ENCODE measurements at places on chromosomes 3 and 15.
A peak's percentile ranks its signal among the peaks of the same experiment; 100 is the strongest.

- no peak for DNase-seq
Observed at GRCh38 chr3:195319060-195319459, 48.1 kb upstream of the XXYLT1 start.

DNA sequence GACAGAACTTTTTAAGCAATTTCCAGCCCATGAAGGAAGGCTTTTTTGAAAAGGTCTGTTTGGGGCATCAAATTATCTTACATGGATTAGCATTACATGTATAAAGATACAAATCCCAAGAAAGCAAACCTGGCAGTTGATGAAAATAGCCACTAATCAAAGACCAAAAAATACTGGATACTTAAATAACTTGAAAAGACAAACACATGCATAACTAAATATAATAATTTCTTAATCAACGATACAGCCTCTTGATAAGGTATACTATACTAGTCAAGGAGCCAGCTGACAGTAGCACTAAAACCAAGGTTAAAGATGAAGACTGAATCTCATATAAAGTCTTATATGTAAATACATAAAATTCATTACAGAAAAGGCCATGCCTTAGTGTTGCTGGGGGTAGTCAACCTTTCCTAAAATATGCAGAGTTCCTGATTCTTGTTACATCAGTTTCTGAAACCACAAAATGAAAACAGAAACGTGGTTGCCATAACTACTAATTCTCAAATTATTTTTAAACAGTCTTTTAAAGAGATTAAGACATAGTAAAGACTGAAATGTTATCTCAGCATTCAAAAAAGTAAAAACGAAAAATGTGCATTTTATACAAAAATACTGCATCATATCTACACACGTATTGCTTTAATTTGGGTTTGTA is 2.0 kb downstream of the ANKRD28 start:
- DNase-seq: no peak

GRCh38 chr3:48042071-48042760 is 26.0 kb upstream of the MAP4 start:
- DNase-seq: no peak

DNA sequence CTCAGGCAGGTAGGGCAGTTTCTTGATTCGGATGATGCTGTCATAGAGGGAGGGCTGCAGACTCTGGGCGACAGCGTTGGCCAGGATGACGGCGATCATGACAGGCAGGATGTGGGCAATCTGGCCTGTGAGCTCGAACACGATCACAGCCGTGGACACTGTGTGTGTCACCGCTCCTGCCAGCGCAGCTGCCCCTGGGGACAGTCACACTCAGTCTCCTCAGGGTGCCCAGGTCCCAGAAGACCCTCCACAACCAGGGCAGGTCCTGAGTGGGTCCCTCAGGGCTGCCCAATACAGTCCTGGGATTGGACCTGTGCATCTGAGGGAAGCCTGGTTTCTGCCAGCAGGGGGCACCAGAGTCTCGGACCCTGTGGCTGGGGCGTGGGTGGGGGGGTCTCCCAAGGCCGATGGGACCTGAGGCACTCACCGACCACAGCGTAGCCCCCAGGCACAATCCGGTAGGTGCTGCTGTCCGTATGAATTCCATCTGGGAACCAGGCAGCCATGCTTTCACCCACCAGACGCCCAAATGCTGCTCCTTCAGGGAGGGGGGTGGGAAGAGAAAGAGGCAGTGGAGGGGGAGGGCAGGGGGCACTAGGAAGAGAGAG is 7.2 kb downstream of the CLCN2 start:
- DNase-seq: peak; percentile 68

GRCh38 chr15:77036537-77037387 is 34.1 kb downstream of the TSPAN3 start:
- DNase-seq: no peak

DNA sequence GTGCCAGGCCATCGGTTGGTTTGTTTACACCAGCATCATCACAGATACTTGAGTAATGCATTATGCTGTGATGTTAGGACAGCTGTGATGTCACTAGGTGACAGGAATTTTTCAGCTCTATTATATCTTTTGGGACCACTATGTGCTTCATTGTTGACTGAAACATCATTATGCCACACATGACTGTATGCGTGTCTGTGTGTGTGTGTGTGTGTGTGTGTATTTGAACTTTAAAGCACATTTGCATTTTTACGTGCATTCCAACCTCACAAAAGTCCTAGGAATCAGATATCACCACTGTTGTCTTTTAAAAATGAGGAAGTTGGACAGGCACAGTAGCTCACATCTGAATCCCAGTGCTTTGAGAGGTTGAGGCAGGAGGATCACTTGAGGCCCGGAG is 223.0 kb downstream of the TBL1XR1 start:
- DNase-seq: no peak

DNA sequence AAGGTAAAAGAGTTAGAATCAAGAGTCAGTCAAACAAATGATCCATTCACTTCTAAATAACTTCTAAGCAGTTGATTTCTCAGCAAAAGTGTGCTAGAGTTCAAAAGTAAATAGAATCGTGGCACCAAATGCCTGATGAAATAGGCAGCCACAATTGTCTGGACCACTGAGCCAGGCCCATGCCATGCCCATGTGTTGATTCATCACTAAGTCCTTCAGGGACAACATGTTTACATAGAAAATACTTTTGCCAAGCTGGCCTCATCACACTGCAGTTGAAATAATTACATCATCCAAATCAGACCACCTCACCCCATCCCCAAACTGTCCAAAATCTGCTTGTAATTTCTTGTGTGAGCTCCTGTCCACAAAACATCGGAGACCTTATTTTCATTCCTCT is 216.3 kb downstream of the IGSF11 start:
- no peak for DNase-seq

GRCh38 chr3:132317229-132317948 is at the start of gene ACP3:
TSS of gene ACP3 (plus strand) at chr3:132317407. CDS start at chr3:132317457, 50 bp downstream.
- no peak for DNase-seq

- DNase-seq: no peak
Observed at GRCh38 chr3:38645076-38645475, 4.4 kb downstream of the SCN5A start.

DNA sequence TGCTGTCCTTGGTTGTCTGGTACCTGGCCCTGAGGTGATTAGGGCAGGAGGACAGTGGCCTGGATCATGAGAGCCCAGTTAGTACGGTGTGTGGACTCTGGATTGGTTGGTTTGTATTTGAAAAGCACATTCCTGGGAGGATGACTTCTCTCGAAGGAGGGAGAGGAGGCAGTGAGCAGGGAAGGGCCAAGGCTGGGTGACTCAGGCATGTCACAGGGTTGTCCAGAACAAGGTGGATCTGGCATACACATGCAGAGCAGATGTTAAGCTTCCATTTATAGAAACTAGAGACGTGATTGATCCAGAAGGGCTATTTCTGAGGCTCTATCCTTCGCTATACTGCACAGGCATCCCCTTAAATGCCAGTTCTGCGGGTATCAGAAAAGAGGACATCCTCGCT is 34.4 kb downstream of the FAM240A start:
- no peak for DNase-seq

GRCh38 chr3:80549173-80549572 is 781.4 kb upstream of the ROBO1 start:
- DNase-seq: no peak

DNA sequence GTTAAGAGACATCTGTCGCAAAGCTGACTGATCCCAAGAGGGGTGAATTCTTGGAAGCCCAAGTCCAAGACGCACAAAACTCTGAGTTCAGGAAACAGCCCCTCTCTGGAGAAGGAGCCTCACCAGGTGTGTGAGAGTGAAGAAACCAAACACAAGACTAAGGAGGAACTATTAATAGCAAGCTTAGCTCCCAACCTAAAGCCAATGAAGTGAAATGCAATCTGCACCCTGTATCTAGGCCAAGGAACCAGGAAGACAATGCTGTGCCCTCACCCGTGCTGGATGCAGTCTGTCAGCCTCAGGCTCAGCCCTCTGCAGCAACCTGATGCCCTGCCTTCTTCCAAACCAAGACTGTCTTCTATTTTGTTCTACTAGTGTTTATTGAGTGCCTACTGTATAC is 22.5 kb upstream of the THBS1 start:
- DNase-seq: no peak

GRCh38 chr15:67124911-67125588 is 59.6 kb downstream of the SMAD3 start:
- DNase-seq: no peak

- DNase-seq: no peak
Observed at GRCh38 chr3:112364291-112364690, 31.3 kb downstream of the CD200 start.
